ENCODE measurements at places on chromosomes 3 and 15.

DNA sequence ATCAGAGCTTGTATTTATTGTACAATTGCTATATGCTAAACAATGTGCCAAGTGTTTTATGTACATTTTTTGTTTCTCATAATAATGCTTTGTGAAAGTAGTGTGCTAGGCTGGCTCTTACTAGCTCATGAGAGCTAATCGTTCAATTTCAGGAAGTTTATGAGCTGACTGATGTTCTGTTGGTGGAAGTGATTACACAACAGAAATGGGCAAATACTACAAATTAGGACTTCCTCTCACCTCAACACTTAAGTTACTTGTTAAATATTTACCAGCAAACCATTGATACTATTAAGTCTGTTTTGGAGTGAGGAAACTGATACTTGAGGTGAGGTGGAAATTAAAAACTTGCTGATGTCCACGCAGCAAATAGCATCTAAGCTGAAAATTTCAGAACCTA, 32.3 kb downstream of the SLC9C1 start:
- no peak for DNase-seq

DNA sequence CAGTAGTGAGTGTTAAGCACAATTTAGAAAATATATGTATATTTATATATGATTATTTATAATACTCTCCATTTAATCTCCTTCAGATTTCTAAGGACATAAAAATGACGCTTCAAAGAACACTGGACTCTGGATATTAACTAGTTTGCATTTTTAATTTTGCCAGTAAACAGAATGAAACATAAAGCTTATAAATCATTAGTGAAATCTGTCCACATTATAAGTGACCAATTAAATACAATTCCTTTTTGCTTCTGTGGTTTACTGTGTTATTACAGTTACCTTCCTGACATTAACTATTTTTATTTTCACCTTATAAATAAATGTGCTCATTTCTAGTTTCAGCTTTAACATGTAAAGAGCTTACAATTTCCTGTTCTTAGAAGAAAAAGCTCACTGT, 1081.1 kb upstream of the EPHA6 start:
- DNase-seq, result no peak

GRCh38 chr3:120355486-120355885, 6.3 kb upstream of the LRRC58 start:
- DNase-seq, result no peak

- no peak for DNase-seq
Observed at GRCh38 chr3:137360531-137361201, 402.9 kb downstream of the IL20RB start.

- no peak for DNase-seq
Observed at GRCh38 chr3:65950340-65951326, 88.1 kb downstream of the MAGI1 start.

DNA sequence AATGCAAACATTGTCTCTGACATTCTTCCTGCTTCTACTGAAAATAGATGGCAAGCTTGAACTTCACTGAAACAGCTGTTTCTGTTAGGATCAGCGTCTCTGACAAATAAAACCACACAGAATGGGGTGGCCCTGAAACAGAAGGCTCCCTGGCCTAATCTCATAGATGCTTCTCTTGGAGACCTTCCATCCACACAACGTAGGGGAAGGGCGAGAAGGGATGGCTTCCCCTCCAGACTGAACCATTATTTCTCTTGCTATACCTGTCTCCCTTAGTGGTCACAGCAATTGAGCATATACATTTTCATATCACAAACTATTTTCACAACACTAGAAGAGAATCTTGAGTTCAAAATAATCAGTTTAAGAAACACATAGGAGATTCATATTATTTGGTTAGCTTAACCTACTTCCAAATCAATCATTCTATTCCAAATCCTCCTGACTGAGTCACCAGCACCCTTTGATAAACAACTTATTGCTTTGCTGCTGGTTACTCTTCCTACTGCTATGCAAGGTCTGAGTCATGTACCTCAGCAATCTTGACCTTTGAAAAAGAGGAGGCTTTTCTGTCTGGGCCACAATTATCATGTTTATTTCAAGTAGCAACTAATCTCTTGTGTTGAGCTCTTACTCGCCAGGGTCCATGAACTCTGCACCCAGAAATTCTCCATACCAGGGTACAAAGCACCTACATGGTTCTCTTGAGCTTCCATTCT, 45.5 kb downstream of the CBLB start:
- no peak for DNase-seq

DNA sequence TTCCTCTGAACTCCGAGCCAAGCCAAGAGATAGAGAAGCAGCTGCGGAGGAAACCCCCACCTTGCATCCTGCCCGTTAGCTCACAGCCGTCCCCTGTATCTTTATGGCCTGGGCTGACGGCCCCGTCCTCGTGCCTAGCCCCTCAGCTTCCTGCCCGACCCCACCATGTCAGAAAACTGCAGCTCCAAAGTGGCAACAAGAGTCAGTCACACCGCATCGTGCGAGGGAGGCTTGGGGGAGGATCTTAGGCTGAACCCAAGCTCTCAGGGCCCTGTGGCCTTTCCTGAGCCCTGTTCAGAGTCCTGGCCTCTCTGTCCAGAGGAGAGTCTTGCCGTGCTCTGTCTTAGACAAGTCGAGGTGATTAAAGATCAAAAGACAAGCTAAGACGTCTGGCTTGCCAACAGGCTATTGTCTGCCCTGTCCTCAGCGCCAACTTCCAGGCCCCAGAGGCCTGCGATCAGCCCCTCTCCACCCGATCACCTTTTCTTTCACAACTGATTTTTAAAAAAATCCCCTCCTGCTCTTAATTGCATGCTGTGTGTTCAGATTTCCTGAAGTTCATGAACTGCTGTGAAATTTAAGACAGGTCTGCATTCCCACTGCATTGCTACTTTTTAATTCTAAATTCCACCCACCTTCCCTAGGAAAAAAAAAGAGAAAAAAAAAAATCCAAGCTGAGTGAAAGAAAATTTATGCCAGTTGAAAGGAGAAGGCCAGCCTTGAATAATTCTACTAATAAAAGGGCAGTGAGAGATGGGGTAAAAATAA, 89.7 kb upstream of the WNT5A start:
- DNase-seq, result no peak

GRCh38 chr15:71278989-71279756, 163.9 kb downstream of the THSD4 start:
- no peak for DNase-seq

DNA sequence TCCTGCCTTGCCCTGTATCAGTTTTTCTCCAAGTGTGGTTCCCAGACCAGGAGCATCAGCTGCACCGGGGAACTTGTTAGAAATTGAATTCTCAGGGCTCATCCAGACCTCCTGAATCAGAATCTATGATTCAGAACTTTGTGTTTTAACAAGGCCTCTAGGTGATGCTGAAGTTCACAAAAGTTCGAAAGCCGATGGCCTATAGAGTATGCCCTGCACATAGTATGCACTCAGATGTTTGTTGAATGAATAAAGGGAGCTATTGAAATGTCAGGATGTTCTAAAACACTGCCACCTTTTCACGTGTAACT, 664 bp upstream of the LARP6 start:
- DNase-seq, result no peak

GRCh38 chr3:100136921-100137320, 22.6 kb upstream of the FILIP1L start:
- no peak for DNase-seq

DNA sequence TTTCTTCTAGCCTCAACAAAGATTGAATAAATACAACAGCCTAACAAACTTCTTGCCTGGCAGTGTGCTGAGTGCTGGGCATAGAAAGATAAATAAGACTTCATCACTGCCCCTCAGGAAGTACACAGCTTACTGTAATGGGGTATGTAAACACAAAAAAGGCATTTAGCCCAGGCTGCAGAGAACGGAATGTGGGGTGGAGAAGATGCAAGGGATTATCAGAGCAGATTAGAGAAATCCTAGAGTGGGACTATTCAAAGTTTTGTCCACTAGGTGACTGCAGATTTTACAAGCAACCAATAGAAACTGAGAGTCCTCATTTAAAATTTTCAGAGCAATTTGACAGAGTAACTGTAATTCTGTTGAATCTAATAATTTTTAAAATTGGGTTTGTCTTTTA, 35.4 kb upstream of the TSC22D2 start:
- DNase-seq, result no peak

DNA sequence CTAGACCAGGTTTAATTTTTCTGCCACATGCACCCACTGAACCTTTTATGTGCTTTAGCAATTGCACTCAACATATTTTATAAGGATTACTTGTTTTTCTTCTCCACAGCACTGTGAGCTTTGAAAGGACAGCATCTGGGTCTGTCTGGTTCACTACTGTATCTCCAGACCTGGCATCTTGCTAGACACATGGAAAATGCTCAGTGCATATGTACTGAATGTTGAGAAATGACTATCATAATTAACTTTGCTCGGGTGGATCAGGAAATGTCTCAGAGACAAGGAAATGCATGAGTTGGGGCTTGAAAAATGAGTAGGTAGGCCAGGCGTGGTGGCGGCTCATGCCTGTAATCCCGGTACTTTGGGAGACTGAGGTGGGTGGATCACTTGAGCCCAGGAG, 40.2 kb downstream of the DOCK3 start:
- DNase-seq, result no peak

GRCh38 chr3:42714171-42714852, 11.7 kb upstream of the HHATL start:
- DNase-seq, result no peak

DNA sequence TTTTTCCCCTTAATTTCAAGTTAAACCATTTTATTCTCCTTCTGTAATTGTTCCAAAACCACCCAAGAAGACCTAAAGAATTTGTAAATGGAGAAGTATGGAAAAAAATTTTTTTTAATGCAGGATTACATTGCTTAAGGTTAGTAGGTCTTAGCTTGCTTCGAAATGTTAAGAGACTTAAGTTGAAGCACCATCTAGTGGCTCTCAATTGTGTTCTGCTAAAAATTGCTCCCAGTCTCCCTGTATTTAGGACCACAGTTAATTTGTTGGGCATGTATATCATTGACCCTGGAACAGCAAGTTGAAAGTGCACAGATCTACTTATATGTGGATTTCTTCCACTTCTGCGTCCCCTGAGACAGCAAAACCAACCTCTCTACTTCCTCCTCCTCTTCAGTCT, 32.4 kb downstream of the CD200R1L start:
- no peak for DNase-seq

DNA sequence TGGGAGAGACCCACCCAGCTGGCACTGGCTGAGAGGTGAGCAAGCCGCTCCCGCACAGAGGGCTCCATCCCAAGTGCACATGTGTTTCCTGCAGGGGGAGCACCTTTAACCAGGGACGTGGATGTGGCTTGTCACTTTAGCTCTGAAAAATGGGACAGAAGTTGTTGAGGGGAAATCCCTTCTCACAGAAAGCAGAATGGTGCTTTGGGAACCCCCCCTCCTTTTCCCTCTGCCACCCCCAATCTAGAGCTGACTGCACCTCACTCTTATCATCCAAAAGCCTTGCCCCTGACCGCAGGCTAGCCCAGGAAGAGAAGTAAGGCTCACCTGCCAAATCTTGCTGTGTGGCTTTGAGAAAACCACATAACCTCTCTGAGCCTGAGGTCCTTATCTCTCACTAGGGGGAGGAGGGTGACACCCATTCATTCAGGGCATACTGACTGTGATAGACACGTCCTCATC, 77.9 kb downstream of the RPN1 start:
- DNase-seq, result no peak

- no peak for DNase-seq
Observed at GRCh38 chr3:32455609-32456428, 46.8 kb downstream of the CMTM6 start.

- DNase-seq, result no peak
Observed at GRCh38 chr3:177174607-177175170, 22.6 kb downstream of the TBL1XR1 start.

- DNase-seq, result no peak
Observed at GRCh38 chr3:188194332-188194731, 40.4 kb downstream of the LPP start.

- DNase-seq, result no peak
Observed at GRCh38 chr3:173214576-173214975, 73.5 kb upstream of the SPATA16 start.

DNA sequence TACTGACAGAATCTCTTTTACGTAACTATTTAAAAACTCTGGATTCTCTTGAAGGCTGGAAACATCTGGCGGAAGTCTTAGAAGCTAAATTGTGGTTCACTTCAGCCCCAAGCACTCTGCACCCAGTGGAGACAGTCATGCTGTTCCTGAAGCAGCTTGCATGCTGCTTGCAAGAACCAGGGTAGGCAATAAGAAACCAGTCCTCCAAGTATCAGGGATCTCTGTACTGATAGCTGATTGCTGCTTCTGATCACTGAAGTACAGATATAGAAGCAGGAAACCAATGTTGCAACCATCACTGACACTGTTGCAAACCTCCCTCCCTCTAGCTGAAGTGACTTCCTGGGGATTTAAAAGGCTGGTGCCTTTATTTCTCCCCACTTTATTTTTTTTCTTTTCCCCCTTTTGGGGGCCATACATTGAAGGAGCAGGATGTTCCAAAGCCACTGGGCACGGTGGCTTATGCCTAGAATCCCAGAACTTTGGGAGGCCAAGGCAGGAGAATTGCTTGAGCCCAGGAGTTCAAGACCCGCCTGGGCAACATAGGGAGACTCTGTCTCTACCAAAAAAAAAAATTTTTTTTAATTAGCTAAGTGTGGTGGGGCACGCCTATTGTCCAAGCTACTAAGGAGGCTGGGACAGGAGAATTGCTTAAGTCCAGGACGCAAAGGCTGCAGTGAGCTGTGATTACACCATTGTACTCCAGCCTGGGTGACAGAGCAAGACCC, 15.3 kb downstream of the SPCS1 start:
- no peak for DNase-seq

GRCh38 chr3:14143271-14144225, 18.7 kb downstream of the TMEM43 start:
- no peak for DNase-seq

DNA sequence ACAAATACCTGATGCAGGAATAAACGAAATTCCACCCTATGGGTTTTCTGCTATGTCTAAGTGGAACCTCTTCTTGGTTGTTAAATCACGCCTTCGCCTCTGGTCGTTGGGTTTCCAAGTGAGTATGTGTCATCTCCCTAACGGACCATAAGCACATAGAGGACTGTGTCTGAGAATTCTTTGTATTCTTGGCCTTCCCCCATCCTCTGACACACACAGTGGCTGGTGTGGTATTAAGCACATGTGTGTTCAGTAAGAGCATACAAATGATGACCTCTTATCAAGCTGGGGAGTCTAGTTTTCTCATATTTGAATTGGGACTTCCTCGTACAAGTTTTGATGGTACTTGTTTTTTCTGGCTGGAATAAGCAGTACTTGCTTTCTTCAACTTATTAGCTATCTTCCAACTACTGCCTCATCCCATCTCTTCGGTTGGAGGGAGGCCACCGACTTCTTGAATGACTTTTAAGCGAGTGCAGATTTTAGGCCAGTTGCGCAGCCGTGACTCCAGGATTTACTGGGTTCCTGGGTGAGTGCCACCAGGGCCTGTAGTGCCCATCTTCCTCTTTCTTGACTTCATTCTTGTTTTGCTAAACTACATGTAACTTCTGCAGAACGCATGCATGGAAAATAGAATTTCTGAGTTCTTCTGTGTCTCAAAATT, 240.2 kb downstream of the ADAMTS17 start:
- no peak for DNase-seq

DNA sequence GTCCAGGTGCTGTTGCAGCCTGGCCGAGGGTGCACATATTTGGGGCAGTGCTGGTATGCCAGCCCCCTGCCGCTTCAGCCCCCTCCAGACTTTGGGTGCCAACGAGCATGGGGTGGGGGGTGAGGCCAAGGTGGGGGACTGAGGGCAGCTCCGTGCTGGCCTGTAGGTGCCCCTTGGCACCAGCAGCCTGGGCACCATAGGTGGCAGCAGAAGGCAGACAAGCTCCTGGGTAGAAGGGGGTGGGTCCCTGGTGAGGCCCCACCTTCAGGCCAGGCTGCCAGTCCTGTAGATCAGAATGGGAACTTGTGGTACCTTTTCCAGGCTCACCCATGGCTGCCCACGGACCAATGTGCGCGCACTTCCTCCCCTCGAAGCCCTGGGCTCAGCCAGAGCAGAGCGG, 16.1 kb upstream of the PLA2G4E start:
- no peak for DNase-seq
